ENCODE measurements at places on chromosomes 5 and 9.

- DNase-seq, result no peak
These were observed 247.9 kb downstream of the TRPM3 start for GRCh38 chr9:70873506-70873905.

DNA sequence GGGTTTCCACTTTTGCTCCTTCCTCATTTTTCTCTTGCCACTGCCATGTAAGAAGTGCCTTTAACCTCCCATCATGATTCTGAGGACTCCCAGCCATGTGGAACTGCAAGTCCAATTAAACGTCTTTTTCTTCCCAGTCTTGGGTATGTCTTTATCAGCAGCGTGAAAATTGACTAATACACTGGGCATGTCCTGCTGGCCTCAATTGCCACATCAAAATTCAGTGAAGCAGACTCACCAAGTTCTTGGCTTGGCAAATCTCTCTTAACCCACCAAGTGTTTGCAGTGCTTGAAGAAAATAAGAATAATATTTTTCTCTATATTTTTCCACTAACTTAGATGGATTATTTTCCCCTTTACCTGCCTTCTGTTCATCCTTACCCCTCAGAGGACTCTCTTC lies 212.0 kb downstream of the BRINP1 start:
- DNase-seq, result no peak

DNA sequence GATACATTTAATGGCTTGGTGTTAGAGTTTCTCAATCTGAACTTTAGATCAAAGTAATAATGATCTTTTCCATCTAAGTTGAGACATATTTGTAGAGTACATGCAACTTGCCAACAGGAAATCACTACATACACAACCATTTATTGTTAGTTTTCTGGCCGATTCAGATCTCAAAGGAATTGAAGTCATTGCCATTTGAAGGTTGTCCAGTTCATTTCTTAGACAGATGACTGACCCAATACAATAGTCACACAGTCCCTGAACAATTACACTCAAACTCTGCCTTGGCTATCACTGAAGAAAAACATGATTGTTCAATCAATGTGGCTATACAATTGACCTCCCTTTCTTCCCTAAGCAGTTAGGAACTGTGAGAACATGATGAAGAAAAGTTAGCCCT lies 753.2 kb upstream of the RIOK2 start:
- DNase-seq, result no peak

- no peak for DNase-seq
These were observed 1.3 kb downstream of the FBXL7 start for GRCh38 chr5:15501091-15501791.

DNA sequence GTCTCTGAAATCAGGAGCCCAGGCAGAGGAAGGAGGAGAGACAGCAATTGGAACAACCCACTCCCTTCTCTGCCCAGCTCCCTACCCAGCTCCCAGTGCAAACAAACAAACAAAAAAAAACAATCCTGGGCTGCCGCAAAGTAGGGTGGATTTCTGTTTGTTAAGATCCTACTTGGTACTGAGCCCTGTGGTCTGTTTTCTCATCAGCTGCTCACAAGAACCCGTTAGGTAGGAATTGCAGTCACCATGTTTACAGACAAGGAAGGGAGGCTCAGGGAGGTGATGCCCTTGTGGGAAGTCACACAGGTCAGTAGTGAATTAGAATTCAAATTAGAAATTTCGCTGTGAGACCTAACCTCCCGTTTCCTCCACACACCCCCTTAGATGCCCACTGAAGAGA lies 128.8 kb upstream of the RAD23B start:
- DNase-seq, result no peak

GRCh38 chr9:71685394-71685793 lies 82.9 kb downstream of the CEMIP2 start:
- DNase-seq, result no peak

GRCh38 chr5:103224118-103224893 lies 34.3 kb upstream of the MACIR start:
- peak; percentile 44 for DNase-seq

DNA sequence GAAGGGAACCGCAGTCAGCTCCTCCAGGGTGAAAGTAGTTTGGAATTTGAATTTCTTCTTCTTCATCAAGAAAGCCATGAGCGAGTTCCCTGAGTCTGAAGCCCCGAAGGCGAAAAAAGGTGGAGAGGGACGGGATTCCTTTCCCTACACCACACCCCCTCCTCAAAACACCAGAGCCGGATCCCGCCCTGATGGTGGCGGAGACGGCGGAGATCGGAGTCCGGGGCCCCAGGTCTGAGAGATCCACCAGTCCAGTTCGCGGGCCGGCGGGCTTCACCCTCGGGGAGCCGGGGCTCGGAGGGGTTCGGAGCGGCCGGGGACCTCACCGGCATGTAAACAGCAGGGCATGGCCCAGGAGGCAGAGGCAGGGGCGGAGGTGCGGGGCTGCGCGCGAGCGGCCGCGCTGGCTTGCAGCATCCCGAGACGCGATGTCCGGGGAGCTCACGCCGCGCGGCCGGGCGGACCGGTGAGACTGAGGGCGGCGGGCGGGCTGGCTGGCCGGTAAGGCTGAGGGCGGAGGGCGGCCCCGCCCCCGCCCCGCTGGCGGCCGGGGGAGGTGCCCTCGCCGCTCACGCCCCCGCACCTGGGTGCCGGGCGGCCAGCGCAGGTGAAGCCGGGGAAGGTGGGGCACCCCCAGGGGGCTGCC lies 606 bp downstream of the EEIG1 start:
- peak; percentile 53 for DNase-seq

DNA sequence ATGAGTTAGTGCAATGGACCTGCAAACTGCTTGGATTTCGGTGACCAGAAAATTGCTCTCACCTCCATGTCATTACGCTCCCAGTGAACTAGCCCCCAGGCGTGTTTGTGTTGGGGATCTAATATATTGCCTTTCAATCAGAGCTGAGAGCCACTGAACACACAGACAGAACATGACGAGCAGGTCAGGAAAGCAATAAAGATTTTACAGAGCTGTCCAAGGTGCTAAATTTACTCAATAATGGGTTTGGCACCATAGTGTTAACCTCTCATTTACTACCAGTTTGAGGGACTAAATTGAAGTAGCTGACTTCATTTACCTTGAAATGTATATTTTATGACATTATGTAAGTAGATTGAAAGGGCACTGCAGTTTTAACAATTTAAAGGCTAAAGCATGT lies 383.0 kb downstream of the EBF1 start:
- DNase-seq, result no peak

GRCh38 chr9:124306098-124306735 lies 48.5 kb downstream of the NEK6 start:
- no peak for DNase-seq

DNA sequence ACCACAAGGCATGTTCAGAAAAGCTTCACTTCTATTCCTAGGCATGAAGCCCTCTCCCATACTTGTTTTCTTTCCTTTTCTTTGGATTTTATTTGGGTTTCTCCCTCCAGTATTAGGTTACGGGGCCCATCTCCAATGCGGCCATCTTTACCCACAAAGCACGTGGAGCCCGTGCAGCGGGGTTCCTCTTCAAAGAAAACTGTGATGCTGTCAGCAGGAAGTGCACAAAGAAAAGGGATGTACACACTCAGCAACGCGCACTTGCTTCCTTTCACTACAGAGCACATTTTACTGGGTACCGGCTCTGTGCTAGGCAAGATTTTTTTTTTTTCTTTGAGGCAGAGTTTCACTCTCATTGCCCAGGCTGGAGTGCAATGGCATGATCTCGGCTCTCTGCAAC lies 106.6 kb downstream of the COL23A1 start:
- DNase-seq, result peak; percentile 56

- DNase-seq, result no peak
These were observed 25.6 kb downstream of the FBXW11 start for GRCh38 chr5:171980792-171981191.

DNA sequence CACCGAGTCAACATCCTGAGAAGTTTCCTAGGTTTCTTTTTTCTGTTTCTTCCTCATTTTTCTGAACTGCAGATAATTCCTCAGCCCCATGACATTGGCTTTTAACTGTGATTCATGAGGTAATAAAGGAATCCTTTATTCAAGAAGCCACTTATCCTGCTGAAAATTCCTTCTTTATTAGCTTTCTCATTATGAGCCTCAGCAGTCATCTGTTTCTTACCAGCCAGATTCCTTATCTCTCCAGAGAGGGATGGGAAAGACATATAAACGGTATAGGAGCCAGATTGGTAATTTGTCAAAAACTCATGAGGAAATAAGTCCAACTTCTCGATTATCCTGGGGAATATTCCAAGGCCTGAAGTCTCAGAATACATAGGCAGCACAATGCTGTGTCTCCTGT lies 465.4 kb downstream of the ICE1 start:
- no peak for DNase-seq

GRCh38 chr9:126564128-126564527 lies 49.6 kb upstream of the LMX1B start:
- no peak for DNase-seq

GRCh38 chr5:1324301-1324700 lies 20.6 kb downstream of the CLPTM1L start:
- no peak for DNase-seq

GRCh38 chr5:137214446-137215189 lies 284.5 kb downstream of the SPOCK1 start:
- DNase-seq, result no peak

GRCh38 chr9:76342858-76343257 lies 51.4 kb downstream of the RFK start:
- no peak for DNase-seq

Data from activated CD4-positive, alpha-beta T cell treated with anti-CD3 and anti-CD28 coated beads for 48 hours (primary cell).